ENCODE measurements at places on chromosomes 12 and 14.

GRCh38 chr14:34043627-34044372, 92.9 kb upstream of the EGLN3 start:
- no peak for DNase-seq

- no peak for DNase-seq
Observed at GRCh38 chr14:29773990-29774389, 153.7 kb downstream of the PRKD1 start.

GRCh38 chr12:104478396-104479122, 21.8 kb downstream of the CHST11 start:
- no peak for DNase-seq

DNA sequence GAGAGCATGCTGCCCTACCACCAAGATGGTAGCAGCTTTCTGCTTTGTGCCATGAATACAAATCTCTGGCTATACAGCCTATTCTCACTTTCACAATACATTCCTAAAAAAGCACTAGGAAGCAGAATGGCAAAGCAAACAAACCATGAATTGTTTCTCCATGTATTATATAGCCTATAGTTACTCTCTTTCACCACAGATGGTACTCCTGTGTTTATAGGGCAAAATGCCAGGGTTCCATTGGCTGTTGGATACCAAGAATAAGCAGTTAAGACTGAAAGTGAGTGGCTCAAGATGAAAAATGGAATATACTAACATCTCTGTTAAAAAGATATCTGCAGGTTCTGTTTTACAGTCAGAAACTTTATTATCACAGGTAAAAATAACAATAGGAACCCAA, 11.1 kb downstream of the ARF3 start:
- DNase-seq: no peak

DNA sequence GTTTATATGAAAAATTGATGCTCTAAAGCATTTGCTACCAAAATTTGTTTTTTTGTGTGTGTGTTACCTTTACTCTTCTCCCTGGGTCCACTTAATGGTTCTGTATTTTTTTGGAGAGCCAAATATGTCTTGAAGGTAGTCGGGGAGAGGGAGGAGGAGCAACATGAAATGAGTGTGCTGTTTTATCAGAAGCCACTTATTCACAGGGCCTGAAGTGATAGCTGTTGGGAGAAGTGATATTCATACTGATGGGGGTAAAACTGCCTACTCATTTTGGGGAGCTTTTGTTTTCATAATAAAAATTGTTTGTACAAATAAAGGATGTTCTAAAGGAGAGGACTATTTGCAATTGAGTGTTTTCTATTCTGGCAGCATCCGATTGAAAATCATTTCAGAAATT, 29.2 kb downstream of the CRADD start:
- DNase-seq: no peak

DNA sequence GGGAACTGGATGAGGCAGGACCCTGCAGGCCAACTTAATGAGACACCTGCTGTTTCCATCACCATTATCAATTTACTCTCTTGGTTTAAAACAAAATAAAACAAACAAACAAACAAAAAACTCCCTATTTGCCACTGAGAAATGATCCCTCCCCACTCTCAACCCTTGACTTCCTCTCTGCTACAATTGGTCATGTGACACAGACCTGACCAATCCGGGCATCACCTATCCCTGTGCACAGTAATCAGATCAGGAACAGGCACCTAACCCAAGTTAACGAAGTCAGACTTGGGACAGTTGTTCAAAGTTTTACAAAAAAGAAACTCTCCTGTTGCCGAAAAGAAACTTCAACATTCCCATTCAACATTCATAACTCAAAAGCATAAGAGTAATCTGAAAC, 58.4 kb downstream of the NELL2 start:
- no peak for DNase-seq

GRCh38 chr14:20327005-20327869, 5.8 kb downstream of the CCNB1IP1 start:
- DNase-seq: peak; percentile 65

DNA sequence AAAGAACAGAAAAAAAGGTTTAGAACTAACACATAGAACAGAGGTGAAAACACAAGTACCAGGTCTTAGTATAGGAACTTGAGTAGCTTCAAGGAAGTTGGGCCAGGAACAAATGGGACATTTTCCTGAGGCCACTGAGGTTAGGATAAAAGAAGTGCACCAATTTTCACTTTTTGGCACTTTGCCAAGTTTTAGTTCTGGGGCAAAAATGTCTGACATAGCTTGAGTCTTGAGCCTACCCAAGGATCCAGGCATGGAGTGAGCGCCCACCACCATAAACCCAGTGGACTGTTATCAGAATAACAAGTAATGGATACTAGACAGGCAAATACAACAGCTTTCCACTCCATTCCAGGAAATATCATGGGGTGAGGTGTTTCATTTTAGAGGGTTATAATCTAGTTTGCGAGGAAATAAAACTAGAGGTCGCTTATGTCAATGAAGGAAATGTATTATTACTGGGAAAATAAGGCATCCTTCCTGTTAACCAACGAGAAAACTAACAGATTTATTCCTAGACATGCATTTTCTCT, 199.7 kb upstream of the HMGA2 start:
- DNase-seq: no peak

DNA sequence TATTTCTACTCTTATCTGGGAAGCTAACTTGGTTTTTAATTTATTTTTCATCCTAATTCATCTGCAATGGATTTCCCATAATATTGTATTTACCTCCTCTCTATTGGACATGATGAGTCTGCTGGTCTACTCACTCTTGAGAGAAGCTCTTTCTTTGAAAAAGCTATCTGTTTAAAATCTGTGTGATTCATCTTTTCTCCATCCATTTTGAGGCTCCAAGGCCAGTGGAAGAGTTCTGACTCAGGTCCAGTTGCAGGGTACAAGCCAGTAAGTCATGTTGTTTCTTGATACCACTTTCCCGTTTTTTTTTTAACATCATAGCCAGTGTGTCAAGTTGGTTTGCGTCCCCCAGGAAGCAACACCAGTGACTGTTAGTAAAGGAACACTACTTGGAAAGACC, 160.3 kb upstream of the BMP4 start:
- no peak for DNase-seq

- no peak for DNase-seq
Observed at GRCh38 chr14:36579573-36580140, 2.8 kb downstream of the NKX2-8 start.

- DNase-seq: no peak
Observed at GRCh38 chr12:102479939-102480338, 424 bp downstream of the IGF1 start.

- no peak for DNase-seq
Observed at GRCh38 chr12:88416786-88417185, 163.5 kb downstream of the KITLG start.

DNA sequence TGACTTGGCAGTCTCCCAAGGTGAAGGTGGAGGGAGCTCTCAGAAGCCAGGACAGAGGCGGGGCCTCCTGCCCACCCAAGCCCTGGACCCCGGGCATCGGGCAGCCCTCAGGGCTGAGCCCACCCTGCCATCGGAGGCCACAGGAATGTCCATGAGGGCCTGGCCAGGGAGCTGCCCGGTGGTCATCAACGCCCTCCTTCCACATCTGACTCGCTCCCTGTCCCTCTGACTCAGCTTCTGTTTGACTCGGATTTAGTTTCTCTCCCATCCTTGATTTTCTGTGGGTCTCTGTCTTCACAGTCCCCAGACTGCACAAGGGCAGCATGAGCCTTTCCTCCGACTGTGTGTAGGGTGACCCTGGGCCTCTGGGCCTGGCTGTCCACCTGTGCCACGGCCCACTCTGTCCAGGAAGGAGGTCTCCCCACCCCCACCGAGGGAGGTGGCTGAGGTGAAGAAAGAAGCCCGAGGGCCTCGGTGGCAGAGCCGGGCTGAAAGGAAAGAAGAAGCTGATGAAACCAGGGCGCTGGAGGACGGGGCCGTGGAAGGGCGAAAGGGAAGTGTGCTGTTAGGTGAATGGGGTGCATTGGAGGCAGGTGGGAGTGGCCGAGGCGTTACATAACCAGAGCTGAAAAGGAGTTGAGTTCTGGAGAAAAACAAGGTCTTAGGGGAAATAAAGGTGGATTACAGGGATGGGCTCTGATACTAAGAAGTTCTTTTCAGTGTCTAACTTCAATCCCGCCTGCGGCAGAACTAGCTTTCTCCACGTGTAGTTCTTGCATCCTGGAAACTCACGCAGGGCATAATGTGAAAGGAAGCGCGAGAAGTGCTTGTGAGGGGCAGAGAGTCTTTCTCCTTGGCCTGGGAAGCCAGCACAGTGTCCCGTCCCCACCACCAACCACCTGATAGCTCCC, 16.7 kb upstream of the TMEM106C start:
- no peak for DNase-seq

- no peak for DNase-seq
Observed at GRCh38 chr14:31252865-31253264, 45.3 kb upstream of the HECTD1 start.

GRCh38 chr12:106879612-106880011, 76.1 kb upstream of the TMEM263 start:
- DNase-seq: no peak

DNA sequence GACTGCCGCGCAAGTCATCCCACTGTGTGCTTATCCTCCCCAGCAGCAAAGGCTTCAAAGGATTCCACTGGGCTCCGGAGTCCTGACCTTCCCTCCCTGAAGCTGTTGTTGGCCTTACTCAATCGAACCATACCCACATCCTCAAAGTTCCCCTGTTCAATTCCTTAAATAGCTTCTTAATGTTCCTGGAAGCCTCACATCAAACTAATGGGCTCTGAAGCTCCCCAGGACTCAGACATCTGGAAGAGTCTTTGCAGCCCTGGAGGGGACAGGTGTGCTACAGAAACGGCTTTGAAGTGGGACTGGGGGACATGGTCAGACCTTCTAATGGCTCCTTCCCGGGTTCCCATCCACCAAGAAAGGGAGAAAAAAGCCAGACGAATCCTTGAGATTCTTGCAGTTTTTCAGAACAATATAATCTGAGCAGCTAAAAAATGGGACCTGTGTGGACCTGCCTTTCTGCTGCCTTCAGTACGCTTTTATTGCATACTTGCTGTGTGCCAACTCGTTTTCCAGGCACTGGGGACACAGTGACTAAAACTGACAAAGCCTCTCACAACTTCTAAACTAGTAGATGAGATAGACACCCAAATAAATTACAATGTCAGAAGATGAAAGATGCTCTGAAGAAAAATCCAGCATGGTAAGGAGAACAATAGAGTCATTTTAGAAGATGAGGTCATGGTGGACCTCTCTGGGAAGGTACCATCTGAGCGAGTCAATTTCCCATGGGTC, 204.5 kb downstream of the MON2 start:
- no peak for DNase-seq

- DNase-seq: no peak
Observed at GRCh38 chr14:96112032-96112431, 72.9 kb downstream of the C14orf132 start.

- no peak for DNase-seq
Observed at GRCh38 chr12:23887055-23887835, 62.2 kb downstream of the SOX5 start.

GRCh38 chr12:28909291-28909690, 239.8 kb upstream of the FAR2 start:
- DNase-seq: no peak

DNA sequence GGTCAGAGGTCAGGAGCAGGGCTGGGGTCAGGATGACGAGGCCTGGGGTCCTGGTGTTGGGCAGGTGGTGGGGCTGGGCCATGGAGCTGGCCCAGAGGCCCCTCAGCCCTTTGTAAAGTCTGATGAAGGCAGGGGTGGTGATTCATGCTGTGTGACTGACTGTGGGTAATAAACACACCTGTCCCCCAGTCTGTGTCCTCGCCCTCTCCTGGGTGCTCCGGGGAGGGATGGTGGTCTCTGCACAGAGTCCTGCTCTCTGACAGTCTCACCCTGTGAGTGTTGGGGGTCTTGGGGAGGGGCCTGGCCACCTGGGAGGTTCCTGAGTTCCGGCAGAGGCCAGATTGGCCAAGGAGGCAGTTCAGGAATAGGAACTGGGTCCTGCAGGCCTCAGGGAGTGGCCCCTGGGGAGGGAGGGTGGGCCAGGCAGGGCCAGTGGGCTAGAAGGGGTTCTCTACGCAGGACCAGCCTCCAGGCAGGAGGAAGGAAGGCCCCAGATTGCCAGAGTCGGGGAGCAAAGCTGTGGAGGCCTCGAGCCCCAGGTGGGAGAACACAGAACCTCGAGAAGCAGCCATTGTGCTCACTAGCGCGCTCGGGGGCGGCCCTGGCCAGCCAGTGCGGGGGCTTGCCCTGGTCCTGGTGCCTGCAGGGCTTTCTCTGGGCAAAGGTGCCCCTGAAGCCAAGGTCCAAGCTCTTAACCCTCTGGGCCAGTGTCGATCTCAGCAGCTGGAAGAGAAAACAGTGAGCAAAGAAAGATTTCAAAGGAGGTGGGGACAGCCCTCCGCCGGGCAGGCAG, 14.4 kb downstream of the ACADS start:
- DNase-seq: no peak

- no peak for DNase-seq
Observed at GRCh38 chr12:19882346-19882745, 443.1 kb downstream of the AEBP2 start.

- no peak for DNase-seq
Observed at GRCh38 chr12:110733089-110733715, 9.5 kb downstream of the PPP1CC start.

GRCh38 chr12:66066137-66066928, 64.2 kb downstream of the LLPH start:
- no peak for DNase-seq

DNA sequence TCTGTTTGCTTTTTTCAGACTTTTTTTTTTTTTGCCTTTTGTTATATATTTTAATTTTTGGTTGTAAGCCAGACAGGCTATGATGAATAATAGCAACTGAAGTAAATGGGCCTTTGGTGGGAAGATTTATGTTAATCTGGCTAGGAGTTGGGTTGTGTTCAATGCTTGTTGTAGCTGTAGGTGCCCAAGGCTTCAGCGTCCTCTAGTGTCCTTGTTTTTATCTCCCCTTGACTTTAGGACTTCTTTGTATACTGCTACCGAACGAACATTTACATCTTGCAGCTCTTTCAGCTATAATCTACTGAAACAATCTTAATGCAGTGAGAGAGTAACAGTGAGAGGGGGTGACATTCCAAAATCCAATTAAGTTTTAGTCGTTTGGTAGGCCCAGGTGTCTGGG, 848.4 kb upstream of the FBXO33 start:
- no peak for DNase-seq

DNA sequence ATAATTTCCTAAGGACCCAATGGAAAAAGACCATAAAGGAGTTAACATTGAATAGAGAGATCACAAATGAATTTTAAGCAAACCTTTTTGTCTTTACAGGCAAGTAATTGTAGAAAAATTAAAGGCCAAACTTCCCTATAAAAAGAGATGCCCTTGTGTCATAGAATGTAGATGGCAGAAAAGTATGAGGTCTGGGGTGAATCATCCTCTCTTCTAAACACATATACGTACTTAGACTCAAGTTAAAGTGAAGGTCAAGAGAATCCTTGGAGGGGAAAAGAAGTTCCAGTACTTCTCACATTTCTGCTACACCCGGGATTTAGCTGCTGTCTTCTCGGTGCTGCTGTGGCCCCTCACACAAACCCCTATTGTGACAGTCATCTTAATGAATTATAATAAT, 116.2 kb upstream of the ARID2 start:
- no peak for DNase-seq
